Foreskin keratinocyte (primary cell): ENCODE measurements at places on chromosomes 5 and 9. TPM values are rescaled to one million over a fixed set of nuclear protein-coding genes. Genes with fewer than 3 reads are reported as not detected.

DNA sequence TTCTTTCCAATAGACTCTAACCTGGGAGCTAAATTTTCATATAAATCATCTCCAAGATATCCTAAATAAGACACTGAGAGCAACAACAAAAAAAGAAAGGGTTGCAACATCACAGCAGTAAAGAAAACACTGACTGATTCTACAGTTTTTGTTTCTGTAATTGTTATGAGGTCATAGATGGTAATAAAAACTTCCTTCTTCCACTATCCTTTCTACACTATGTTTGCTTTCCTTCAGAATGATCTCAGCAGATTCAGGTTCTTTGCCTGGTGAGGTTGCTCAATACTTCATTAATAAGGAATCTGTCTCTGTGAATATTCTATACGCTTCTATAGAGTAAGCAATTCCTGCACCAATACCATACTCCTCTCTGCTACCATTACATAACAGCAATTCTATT, 835.6 kb upstream of the GRAMD2B start:
- no peak for DNase-seq

GRCh38 chr9:136978073-136978864, 965 bp downstream of the PTGDS start:
- DNase-seq, result no peak

DNA sequence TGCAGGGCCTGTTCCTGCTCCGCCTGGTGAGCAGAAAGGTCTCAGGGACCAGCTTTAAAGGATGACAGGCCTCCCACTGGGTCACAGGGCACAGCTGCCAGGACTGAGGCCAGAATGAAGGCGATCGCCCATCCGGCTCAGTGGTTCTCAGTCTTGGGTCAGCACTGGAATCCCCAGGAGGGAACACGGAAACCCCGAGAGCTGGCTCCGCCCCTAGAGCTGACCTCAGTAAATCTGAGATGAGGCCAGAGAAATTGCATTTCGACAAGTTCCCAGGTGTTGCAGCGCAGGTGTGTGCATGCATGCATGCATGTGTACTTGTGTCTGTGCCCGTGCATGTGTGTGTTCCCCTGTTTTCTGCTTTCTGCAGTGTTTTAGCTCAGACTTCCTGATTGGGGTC, 47.2 kb upstream of the KCNMB1 start:
- DNase-seq, result no peak

- no peak for DNase-seq
These were observed 18.3 kb downstream of the RANBP17 start for GRCh38 chr5:170880084-170880483.

DNA sequence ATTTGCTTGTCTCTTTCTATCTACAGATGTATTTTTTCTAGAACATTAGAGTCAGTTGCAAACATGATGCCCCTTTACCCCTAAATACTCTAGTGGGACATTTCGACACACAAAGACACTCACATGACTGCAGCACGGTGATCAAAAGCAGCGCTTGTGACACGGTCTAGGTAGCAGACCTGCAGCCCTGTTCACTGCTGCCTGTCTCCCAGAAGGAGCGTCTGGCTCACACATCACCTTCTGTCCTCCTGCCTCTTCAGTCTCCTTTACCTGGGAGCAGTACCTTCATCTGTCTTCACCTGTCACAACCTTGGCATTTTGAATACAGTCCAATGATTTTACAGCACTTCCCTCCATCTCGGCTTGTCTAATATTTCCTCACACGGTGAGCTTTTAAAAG, 51.9 kb upstream of the SH3PXD2B start:
- DNase-seq, result no peak

- DNase-seq, result no peak
These were observed 53.2 kb downstream of the USP20 start for GRCh38 chr9:129888293-129889121.

DNA sequence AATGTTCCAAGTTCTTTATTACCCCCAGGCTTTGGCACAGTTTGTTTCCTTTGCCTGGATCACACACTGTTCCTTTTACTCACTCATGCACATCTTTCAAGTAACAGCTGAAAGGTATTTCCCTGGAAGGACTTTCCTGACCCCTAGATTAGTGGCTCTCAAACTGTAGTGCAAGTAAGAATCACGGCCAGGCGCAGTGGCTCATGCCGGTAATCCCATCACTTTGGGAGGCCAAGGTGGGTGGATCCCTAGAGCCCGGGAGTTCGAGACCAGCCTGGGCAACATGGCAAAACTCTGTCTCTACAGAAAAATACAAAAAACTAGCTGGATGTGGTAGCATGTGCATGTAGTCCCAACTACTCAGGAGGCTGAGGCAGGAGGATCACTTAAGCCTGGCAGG, 19.1 kb upstream of the DELE1 start:
- DNase-seq, result no peak

- DNase-seq, result no peak
These were observed 136.4 kb downstream of the WDR41 start for GRCh38 chr5:77355751-77356150.

DNA sequence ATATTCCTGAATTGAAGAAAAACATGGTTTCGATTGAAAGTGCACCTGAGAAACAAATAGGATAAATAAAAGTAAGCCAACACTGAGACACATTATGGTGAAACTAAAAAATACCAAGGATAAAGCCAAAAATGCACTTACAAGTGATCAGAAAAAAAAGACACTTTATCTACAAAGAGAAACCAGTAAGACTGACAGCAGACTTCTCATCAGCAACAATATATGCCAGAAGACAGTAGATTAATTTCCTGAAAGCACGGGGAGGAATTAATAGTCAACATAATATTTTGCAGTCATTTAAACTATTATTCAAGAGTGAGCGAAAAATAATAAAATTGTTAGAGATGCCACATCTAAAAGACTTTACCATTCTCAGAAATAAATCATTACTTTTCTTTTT, 172.7 kb upstream of the MAST4 start:
- no peak for DNase-seq

DNA sequence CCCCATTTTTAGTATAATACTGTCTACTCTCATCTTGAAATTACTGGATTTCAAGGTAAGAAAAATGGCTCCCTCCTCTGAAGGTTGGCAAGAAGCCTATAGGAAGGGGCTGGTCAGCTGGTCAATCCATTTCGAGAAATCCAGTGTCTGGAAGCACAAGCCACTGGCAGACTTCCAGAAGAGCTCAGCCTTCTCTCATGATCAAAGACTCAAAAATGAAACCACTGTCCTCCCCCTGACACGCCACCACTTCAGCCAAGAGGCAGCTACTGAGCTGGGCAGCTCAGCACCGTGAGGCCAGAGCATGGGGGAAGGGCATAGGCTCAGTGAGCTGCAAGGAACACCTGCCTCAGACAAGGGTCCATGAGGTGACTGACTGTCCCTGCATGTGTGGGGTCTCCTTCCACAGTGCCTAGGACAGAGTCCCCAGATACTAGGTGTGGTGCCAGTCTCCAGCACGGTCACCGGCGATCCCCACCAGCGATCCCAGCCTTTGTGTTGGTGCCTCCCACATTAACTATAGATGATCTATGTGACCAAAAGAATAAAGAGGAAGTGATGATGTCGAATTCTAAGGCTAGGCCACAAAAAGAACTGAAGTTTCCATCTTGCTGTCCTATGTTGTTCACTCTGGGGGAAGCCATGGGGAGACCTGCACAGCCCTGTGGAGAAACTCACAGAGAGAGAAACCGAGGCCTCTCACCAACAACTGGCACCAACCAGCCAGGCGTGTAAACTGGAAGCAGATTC, 100.1 kb upstream of the LRRTM2 start:
- no peak for DNase-seq

- DNase-seq, result no peak
These were observed 9.6 kb downstream of the IL6ST start for GRCh38 chr5:55985181-55985580.

GRCh38 chr5:42691413-42691937, 65.1 kb upstream of the CCDC152 start:
- peak; percentile 36 for DNase-seq

DNA sequence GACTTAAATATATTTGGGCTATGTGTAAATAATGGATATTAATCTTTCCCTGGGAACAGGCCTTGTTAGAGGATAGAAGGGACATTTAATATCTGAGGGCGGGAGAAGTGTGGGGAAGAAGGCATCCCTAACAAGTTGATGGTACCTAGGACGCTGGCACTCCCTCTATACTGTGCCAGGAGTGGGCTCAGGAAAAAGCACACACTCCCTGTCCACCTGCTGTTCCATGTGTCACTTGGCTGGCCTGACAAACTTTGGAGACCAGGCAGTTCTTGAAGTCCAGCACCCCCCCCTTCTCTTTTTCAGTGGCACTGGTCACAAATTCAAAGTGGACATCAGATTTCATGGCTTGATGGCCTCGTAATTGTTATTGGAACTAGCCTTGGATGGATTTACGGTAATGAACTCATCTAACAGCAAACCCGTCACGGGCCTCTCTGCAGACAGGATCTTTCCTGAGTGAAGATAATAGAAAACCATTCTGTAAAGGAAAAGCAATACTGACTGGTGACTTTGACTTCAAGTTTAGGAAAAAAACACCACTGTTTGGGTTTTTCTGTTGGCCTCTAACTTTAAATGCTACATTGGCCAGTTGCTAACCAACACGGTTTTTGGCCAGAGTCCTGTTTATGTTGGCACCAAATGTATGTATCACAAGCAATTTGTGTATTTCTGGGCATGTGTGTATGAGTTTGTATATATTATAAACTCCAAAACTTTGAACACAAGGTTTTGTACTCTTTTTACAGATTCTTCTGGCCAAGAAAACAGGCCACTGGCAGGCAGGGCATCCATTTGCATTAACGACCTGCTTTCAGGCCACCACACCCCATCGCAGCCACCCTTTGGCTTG, 552.6 kb downstream of the CCDC171 start:
- no peak for DNase-seq

GRCh38 chr5:134997015-134997414, 29.3 kb downstream of the CATSPER3 start:
- DNase-seq, result no peak

GRCh38 chr5:87390576-87391199, 22.0 kb downstream of the CCNH start:
- DNase-seq, result no peak

The ARAP3 gene
- polyA plus RNA-seq, result 3.7 and 5.0 TPM in 2 replicates

The EGFL7 gene
- polyA plus RNA-seq, result 19.5 and 25.1 TPM in 2 replicates

The MORN5 gene
- polyA plus RNA-seq, result not detected in 2 replicates

The SHISAL2B gene
- not detected in 2 replicates for polyA plus RNA-seq

The LHX6 gene
- 0.11 and 0.17 TPM in 2 replicates for polyA plus RNA-seq

The ATP6V0E1 gene
- polyA plus RNA-seq, result 279 and 299 TPM in 2 replicates

The LRRC19 gene
- polyA plus RNA-seq, result not detected in 2 replicates

The PCDHGB3 gene
- polyA plus RNA-seq, result 0.01 TPM in 1 of 2 replicates, not detected in the other
